PC-3 (cell line): ENCODE measurements at places on chromosomes 12 and 14.

DNA sequence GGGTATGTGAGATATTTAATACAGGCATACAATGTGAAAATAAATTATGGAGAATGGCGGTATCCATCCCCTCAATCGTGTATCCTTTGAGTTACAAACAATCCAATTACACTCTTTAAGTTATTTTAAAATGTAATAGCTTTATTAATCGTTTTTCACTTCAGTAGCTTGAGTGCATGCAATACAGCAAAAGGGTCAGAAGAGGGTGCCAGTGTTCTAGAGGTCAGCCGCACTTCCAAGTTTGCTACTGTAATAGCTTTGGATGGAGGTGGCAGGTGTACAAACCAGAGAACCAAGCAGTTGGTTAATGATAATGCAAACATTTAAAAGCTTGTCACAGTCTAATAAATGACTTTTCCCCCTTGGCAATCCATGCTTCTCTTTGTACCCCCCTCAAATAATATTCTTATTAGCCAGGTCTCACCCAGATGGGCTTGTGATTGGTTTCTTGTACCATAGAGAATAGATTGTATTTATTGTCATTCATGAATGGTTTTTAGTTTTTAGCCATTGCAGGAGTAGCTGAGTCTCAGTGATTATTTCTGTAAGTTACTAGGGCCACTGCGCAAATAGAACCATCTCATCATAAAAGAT is 127.0 kb downstream of the ERC1 start:
- H3K4me3 ChIP-seq = no peak overlapping the region
- H3K27ac ChIP-seq = no peak overlapping the region
- H3K4me1 ChIP-seq = peaks cover 43% of the 10 kb centered on the region
- DNase-seq = peak; percentile 80
- H3K27me3 ChIP-seq = no peaks in the 10 kb centered on the region
- no peaks in the 10 kb centered on the region for H3K36me3 ChIP-seq

DNA sequence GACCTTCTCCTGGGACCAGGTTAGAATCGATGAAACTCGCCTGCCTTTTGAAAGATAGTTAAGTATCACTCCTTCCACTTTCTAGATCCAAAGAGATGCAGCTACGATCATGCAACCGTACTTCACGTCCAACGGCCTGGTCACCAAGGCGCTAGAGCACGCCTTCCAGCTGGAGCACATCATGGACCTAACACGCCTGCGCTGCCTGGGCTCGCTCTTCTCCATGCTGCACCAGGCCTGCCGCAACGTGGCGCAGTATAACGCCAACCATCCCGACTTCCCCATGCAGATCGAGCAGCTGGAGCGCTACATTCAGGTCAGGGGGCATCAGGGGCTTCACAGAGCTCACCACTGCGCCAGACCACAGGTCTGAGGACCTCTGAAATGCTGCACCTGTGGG is 51.4 kb downstream of the DYNC1H1 start:
- H3K4me1 ChIP-seq = peaks cover 14% of the 10 kb centered on the region
- no peaks in the 10 kb centered on the region for H3K27me3 ChIP-seq
- DNase-seq = no peak
- no peak overlapping the region for H3K27ac ChIP-seq

GRCh38 chr14:78782551-78782950 is 612.4 kb downstream of the NRXN3 start:
- no peaks in the 10 kb centered on the region for H3K36me3 ChIP-seq
- no peak overlapping the region for H3K27ac ChIP-seq
- no peaks in the 10 kb centered on the region for H3K27me3 ChIP-seq
- H3K4me3 ChIP-seq = no peak overlapping the region
- H3K4me1 ChIP-seq = no peaks in the 10 kb centered on the region

- DNase-seq = no peak
- H3K27ac ChIP-seq = no peak overlapping the region
- no peaks in the 10 kb centered on the region for H3K27me3 ChIP-seq
- H3K36me3 ChIP-seq = no peaks in the 10 kb centered on the region
Measured at GRCh38 chr12:37546901-37547475, 769.6 kb upstream of the ALG10B start.

- H3K4me3 ChIP-seq = no peak within 1 kb of the TSS
- H3K4me1 ChIP-seq = no peaks in the 10 kb centered on the region
- DNase-seq = no peak
- no peaks in the 10 kb centered on the region for H3K36me3 ChIP-seq
Measured at GRCh38 chr12:109115758-109116610, at the start of gene ACACB. ACACB (plus strand) TSS chr12:109116587; CDS start chr12:109139406, 22,819 bp downstream.

- peak overlapping the region; percentile 97 for H3K27ac ChIP-seq
- H3K27me3 ChIP-seq = no peaks in the 10 kb centered on the region
- no peak overlapping the region for H3K4me3 ChIP-seq
- peaks cover 51% of the 10 kb centered on the region for H3K4me1 ChIP-seq
- no peaks in the 10 kb centered on the region for H3K36me3 ChIP-seq
Measured at GRCh38 chr14:65352964-65353530, 59.5 kb upstream of the FUT8 start.

GRCh38 chr12:13175499-13175898 is 21.0 kb upstream of the EMP1 start:
- peaks cover 71% of the 10 kb centered on the region for H3K4me1 ChIP-seq
- peak overlapping the region; percentile 38 for H3K27ac ChIP-seq
- DNase-seq = peak; percentile 66
- no peaks in the 10 kb centered on the region for H3K27me3 ChIP-seq
